ENCODE measurements at places on chromosomes 5 and 9.
A peak's percentile ranks its signal among the peaks of the same experiment; 100 is the strongest.

GRCh38 chr9:92807757-92808725, 43.4 kb upstream of the BICD2 start:
- peak; percentile 13 for DNase-seq

GRCh38 chr9:135848341-135849047, 58.9 kb downstream of the CAMSAP1 start:
- DNase-seq: no peak

- DNase-seq: no peak
Measured at GRCh38 chr9:126984969-126985368, 70.4 kb downstream of the RALGPS1 start.

- DNase-seq: no peak
Measured at GRCh38 chr5:139889410-139889809, 93.8 kb downstream of the PSD2 start.

DNA sequence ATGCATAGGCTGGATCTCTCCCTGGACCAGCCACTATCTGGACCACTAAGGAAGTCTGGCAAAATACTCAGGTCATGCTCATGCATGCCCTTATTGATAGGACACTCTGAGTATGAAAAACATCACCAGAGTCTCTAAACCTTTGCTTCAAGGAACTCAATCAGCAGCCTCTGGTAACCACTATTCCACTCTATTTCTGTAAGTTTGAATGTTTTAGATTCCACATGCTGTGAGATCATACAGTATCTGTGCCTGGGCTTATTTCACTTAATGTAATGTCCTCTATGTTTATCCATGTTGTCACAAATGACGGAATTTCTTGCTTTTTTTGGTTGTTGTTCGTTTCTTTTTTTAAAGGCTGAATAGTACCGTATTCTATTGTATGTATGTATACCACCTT, 68.3 kb downstream of the TARS1 start:
- DNase-seq: no peak

GRCh38 chr5:14929293-14930065, 57.9 kb upstream of the ANKH start:
- DNase-seq: no peak

DNA sequence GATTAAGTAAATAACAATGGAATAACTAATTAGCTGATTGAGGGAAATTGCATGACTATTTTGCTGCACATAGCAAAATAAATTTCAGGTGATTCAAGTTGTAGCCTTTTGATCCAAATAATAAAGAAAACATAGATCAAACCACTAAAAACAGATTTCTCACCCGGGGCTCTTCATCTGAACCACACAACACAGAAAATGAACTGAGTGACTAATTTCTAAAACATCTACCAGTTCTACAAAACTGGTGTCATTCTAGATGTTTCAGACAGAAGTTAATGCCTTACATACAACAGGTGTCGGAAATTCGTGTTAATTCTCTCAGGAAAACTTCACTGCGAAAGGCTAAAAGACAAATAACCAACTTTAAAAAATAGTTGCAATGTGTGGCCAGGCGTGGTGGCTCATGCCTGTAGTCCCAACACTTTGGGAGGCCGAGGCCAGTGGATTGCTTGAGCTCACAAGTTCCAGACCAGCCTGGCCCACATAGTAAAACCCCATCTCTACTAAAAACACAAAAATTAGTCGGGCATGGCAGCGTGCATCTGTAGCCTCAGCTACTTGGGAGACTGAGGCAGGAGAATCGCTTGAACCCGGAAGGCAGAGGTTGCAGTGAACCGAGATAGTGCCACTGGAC, 6.9 kb downstream of the PROP1 start:
- DNase-seq: no peak

GRCh38 chr9:111065414-111065813, 27.1 kb upstream of the LPAR1 start:
- no peak for DNase-seq

DNA sequence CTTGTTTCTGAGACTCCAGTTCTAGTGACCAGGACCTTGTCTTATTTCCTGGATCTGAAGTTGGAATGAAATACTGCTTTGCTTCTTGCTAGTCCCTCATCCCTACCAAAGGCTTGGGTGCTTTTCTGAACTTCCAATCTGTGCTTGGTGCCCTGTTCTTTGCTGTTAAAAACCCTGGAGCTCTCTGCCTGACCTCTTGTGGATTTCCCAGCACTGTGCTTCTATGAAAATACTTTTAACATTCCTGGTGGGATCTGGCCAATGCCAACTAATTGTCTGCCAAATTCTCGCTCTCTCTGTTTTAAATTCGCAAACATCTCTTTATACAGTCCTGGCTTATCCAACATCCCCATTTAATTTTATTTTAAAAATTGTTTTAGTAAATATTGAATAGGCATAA, 26.7 kb upstream of the CSNK1G3 start:
- DNase-seq: no peak

GRCh38 chr5:52754051-52754450, 33.7 kb upstream of the ITGA1 start:
- DNase-seq: no peak

GRCh38 chr9:9246726-9247125, 1366.1 kb downstream of the PTPRD start:
- no peak for DNase-seq

GRCh38 chr5:29208024-29208423, 1985.5 kb upstream of the CDH6 start:
- DNase-seq: no peak

GRCh38 chr9:34636791-34637355, 714 bp downstream of the SIGMAR1 start:
- no peak for DNase-seq

GRCh38 chr5:149442563-149443182, 63.6 kb upstream of the IL17B start:
- peak; percentile 83 for DNase-seq

GRCh38 chr9:4138180-4138579, 161.7 kb downstream of the GLIS3 start:
- DNase-seq: no peak

DNA sequence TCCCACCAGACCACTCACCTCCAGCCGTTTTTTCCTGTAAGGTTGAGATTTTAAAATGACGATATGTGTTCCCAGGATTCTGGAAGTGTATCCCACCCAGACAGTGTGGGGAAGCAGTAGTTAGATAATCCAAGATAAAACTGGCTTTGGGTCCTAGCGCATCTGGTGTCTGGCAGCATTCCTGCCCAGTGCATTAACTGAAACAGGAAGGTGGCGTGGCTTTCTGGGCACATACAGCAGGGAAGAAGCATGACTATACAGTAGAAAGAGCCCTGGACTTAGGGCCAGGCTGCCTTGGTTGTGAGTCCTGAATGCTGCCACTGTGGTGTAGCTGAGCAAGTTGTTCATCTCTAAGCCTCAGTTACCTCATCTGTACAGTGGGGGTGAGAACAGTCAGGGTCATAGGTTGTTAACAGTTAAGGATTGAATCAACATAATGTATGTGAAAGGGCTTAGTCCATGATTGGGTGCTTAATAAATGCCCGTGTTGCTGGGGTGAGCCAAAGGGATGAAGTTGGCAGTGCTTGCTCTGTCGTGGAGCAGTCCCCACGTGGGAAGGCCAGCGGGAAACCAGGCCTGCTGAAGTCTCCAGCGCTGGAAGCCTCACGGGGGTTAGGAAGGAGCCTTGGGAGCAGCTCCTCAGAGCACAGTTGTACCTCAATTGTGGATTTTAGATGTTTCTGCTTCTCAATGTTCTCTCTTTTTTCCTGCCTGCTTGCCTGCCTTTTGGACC, 18.0 kb downstream of the CLTA start:
- DNase-seq: no peak

- DNase-seq: no peak
Measured at GRCh38 chr5:40368200-40368599, 311.5 kb upstream of the PTGER4 start.

GRCh38 chr5:119412279-119413227, 39.7 kb upstream of the HSD17B4 start:
- no peak for DNase-seq

GRCh38 chr9:105026451-105026850, 98.5 kb upstream of the ABCA1 start:
- no peak for DNase-seq

GRCh38 chr5:91175708-91176107, 207.4 kb downstream of the ARRDC3 start:
- DNase-seq: no peak

- no peak for DNase-seq
Measured at GRCh38 chr5:58940446-58940845, 357.6 kb downstream of the RAB3C start.

DNA sequence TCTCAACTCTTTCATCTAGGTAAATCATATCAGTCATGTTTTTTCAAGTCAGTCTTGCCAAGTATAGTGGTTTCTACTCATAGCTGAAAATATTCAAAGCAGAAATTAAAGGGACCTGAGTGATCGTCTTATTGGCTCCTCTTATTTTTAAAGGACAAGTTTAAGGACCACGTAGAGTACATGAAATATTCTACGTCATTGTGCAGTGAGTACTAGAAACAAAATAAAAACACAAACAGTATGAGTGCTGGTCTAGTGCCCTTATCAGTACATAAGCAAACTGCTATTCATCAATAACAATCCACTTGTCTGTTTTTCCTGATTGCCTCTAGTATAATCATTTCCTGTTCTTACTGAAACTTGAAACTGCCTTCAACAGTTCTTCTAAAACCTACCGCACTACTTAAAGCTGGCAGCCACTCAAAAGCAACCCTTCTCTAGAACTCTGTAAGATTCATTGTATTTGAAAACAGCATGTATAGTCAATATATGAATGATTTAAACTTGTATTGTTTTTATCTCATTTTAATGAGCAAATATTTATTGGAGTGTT, 853.7 kb downstream of the TAF11L14 start:
- DNase-seq: no peak

DNA sequence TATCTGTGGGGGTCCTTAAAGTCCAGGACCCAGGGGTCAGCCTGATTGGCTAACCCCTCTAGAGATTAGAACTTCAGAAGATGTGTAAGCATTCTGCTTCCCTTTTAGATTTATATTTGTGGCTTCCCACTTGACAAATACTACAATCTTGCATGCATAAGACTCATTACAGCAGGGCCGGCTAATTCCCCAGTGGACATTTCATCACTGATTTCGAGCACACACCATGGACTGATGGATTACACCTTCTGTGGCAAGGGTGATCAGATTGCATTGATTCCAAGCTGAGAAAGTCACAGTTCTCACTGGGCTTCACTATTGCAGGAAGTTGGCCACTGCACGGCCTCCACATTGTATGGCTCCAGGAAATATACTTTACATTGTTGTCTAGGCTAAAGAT, 65.8 kb upstream of the DAPK1 start:
- no peak for DNase-seq

GRCh38 chr5:63401436-63402046, 560.7 kb downstream of the HTR1A start:
- no peak for DNase-seq

All from stimulated activated CD4-positive, alpha-beta T cell treated with anti-CD3 and anti-CD28 coated beads, Interleukin-12 subunit alpha, Interleukin-12 subunit beta, amount 100 ng/mL, for 24 hours (primary cell).